ENCODE measurements at places on chromosomes 7 and 10.

- DNase-seq = no peak
These were observed 700 bp downstream of the MTPN start for GRCh38 chr7:135976312-135977006.

DNA sequence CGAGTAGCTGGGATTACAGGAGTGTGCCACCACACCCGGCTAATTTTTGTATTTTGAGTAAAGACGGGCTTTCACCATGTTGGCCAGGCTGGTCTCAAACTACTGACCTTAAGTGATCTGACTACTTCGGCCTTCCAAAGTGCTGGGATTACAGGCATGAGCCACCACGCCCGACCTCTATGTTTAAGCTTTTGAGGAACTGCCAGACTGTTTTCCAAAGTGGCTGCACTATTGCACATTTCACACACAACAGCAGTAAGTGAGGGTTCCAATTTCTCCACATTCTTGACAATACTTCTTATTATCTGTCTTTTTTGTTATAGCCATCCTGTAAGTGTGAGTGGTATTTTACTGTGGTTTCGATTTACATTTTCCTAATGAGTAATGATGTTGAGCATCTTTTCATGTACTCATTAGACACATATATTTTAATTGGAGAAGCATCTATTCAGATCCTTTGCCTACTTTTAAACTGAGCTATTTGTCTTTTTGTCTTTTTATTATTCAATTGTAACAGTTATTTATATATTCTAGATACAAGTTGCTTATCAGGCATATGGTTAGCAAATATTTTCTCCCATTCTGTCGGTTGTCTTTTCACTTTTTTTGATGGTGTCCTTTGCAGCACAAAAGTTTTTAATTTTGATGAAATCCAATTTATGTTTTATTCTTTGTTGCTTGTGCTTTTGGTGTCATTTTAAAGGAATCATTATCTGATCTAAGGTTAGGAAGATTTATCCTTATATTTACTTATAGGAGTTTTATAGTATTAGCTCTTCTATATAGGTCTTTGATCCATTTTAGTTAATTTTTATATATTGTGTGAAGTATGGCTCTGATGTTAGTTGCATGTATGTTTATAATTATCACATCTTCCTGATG is 12.8 kb upstream of the IRF5 start:
- DNase-seq = no peak

DNA sequence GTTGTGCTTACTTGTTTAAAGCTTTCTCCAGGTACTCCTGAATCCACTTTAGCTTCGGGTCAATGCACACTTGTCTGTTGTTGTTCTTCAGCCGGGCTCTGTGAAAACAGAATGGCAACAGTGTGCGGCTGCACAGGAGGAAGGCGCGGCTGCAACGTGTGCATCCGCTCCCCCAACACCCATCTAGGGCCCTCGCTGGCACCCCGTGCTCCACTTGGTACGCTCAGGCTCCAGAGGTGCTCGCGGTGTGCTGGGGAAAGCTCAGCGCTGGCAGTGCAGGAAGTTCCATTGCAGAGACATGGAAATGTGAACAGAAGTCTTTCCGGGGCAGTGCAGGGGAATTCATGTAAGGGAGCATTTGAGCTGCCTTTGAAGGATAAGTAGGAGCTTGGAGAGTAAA is 6.3 kb downstream of the CXCL12 start:
- DNase-seq = no peak

GRCh38 chr10:123766761-123767160 is 100.6 kb downstream of the GPR26 start:
- no peak for DNase-seq

DNA sequence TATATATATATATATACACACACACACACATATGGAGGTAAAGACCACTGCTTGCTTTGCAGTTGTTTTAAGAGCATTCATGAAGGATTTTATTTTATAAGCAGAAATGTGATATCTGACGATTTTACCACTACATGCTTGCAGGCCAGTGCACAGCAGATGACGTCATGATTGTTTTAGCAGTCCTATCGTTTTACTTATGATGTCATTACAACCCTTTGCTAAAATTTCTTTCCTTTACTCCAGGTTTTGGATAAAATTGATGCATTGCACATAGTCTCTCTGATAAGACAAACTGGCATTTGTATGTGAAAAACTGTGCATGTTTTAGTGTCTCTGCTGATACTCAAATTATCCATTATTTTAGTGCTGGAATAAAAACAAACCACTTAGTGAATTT is 9.2 kb downstream of the EGFR start:
- no peak for DNase-seq

GRCh38 chr10:8873310-8873709 is 818.8 kb downstream of the GATA3 start:
- no peak for DNase-seq

DNA sequence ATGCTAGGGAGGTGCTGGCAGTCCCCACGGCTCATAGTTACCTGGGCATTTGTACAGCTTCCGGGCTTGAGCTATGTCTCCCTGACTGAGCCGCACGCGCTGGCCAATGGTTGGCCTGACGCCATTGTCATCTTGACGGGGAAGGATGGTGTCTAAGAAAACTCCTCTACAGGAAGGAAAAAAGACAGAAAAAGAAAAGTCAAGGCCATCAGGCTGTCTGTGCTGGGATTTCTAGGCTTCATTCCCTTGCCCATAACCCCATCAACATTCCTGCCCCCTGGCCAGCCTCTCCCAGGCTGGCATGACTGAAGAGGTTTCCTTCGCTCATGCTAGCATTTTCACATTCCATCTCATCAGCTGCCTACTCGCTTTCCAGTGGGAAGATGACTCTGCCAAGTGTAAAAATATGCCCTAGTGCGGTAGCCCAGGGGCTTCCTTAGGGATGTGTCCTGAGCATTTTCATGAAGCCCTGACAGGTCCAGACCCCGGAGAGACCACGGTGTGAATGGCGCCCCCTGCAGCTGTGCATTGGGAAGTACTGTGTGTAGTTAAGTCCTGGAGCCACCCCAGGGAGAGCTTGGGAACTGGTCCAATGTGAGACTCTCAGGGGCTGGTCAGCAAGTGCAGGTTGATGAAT is 54.5 kb upstream of the OPALIN start:
- no peak for DNase-seq
